ENCODE measurements at places on chromosomes 3 and 15.

- DNase-seq, result no peak
Measured at GRCh38 chr3:64131725-64132469, 93.4 kb downstream of the PRICKLE2 start.

DNA sequence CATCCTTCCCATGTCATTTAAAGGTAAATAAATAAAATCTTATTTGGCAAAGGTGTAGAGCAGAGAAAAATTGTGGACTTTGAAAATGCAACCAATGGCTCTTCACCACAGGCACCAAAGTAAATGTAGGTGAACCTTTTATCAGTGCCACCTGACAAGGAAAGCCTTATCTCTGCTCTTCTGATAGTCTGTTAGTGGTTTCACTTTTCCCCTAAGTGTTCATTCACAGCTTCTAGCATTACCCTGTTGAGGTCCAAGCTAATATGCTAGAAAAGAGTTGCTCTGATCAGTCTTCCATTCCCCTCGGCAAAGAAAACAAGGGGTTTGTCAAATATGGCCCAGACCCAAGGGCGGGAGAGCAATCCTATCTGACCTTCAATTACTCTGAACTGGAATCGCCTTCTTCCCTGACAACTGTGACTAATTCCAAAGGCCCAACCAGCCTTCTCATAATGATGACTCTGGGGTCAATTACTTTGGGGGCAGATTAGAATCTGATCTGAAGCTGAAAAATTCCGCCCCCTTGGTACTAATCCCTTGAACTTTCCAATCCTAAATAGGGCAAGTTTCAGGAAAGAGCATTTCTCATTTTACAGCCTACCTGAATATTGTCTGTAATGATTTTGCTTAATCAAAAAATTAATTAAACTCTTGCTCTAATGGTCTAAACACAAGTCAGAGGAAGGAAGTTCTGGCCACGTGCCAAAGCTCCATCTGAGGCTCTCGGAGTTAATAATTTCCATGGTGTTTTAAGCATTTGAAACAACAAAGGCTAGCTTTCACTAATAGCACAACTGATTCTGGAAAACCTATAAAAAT is 52.4 kb downstream of the SETMAR start:
- no peak for DNase-seq

DNA sequence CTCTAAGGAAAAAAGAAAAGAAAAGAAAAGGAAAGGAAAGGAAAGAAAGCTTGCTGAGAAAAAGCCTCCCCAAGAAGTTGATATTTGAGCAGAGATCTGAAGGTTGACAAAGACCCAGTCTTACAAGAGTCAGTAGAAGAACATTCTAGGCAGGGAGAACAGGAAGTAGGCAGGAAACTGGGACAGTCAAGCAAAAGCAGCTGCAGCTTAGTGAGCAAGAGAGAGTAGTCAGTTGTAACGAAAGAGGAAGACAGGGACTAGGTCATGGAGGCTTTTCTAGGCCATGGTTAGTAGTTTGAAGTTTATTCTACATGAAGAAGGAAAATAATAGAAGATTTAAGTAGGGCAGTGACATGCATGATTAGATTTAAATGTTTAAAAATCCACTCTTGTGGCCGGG is 31.8 kb upstream of the KLHL6 start:
- peak; percentile 68 for DNase-seq

GRCh38 chr3:157160658-157161424 is 894 bp upstream of the CCNL1 start:
- DNase-seq, result peak; percentile 88

- DNase-seq, result no peak
Measured at GRCh38 chr3:129794311-129795185, 99.0 kb downstream of the TMCC1 start.

DNA sequence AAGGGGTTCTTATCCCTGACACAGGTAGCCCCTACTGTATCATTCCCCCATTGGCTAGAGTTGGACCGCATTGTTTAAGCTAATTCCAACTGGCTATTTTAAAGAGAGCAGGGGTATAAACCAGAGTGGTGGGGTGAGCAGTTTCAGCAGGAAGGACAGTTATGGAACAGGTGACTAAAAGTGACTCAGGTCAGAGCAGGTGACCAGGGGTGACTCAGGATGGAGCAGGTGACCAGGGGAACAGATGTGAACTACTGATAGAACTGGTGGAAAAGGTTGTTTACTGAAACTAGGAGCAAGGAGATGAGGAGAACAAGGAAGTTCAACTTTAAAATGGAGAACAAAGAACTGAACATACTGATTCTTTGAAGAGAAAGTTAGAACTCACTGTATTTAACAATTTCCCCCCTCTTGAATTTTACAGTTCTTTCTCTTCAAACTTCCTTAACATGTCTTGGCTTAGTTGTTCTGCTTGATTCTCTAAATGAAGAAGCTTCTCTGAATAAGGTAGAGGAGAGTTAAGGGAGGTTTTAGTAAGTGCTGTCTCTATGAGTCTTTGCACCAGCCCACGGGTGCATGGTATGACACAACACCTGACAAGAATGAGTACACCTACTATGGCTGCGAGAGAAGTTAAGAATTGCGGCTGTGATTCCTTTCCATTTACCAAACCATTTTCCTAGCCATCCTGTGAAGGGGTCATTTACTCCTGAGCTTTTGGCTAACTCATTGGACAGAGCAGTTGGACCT is 83.4 kb upstream of the WNT7A start:
- no peak for DNase-seq

- DNase-seq, result no peak
Measured at GRCh38 chr15:27965546-27965945, 133.6 kb downstream of the OCA2 start.

- DNase-seq, result no peak
Measured at GRCh38 chr3:61152071-61152470, 99.2 kb downstream of the FHIT start.

- peak; percentile 86 for DNase-seq
Measured at GRCh38 chr3:196518966-196519717, 4.0 kb upstream of the SMCO1 start.

DNA sequence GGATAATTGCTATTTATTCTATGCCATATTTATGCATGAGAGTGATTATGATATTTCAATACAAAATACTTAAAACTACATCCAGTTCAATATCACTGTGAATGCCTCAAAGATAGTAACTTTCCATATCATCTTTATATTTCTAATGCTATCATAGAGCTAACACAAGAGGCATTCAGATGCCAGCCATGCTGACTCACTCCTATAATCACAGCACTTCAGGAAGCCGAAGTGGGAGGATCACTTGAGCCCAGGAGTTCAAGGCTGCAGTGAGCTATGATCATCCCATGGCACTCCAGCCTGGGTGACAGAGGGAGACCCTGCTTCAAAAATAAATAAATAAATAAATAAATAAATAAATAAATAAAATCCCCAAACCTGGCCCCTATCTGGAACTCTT is 498.7 kb downstream of the EPHA3 start:
- DNase-seq, result no peak

GRCh38 chr3:48352546-48352945 is 19.1 kb upstream of the SPINK8 start:
- no peak for DNase-seq

- no peak for DNase-seq
Measured at GRCh38 chr15:49290191-49290590, 120.1 kb downstream of the GALK2 start.

GRCh38 chr3:20743553-20744321 is 557.7 kb upstream of the SGO1 start:
- no peak for DNase-seq

DNA sequence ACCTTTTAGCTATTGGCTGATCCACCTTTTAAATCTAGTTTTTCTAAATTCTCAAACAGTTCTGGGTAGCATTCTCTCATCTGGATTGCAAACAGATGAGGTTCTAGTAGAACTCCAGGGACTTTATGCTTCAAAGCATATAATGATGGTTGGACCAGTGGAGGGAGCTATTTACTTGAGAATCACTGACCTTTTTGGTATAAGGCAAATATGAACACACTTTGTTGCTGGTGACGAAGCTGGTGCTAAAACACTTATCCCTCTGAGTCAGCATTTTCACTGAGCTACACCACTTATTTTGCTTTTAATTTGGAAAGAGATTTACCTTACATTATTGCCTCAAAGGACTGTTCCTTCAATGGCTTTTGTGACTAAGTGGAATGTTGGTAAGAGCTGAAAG is 58.6 kb upstream of the SLITRK3 start:
- peak; percentile 42 for DNase-seq

- DNase-seq, result no peak
Measured at GRCh38 chr15:52361494-52361893, 65.9 kb upstream of the MYO5C start.

- DNase-seq, result no peak
Measured at GRCh38 chr3:127940116-127940515, 25.1 kb downstream of the KBTBD12 start.

GRCh38 chr3:42349765-42350594 is 60.4 kb downstream of the LYZL4 start:
- DNase-seq, result no peak

DNA sequence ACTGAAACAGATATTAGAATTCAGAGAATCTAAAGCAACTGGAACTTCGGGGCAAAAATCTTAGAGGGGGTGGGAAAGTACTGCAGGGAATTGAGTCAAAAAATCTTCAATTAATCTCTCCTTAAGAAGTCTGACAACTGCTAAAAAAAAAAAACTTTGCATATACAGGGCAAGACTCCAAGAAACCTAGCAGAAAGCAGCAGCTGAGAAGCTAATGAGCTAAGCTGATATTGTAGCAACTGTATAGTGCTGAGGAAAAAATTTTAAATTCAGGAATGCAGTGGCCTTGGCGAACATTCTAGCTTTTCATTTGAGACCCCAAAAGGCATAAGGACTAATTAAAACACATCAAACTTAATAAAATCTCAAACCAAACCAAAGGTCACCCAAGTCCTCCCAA is 113.6 kb downstream of the SCAPER start:
- DNase-seq, result no peak

DNA sequence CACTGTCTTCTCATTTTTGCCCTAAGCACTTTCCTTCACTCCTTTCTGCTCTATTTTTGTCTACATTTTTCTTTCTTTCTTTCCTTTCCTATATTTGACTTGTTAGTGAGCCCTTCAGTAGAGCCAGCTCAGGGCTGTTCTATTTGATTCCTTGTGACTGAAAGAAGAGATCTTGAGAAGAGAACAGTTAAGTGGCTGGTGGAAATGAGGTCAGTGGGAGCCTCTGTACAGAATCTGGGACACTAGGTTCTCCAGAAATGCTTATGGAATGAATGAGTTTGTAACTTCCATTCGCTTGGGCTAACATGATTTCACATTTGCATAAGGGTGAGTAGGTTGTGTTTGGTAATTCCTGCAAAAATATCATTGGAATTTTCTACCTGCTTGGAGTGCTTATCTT is 45.6 kb downstream of the CACNA2D3 start:
- DNase-seq, result no peak

DNA sequence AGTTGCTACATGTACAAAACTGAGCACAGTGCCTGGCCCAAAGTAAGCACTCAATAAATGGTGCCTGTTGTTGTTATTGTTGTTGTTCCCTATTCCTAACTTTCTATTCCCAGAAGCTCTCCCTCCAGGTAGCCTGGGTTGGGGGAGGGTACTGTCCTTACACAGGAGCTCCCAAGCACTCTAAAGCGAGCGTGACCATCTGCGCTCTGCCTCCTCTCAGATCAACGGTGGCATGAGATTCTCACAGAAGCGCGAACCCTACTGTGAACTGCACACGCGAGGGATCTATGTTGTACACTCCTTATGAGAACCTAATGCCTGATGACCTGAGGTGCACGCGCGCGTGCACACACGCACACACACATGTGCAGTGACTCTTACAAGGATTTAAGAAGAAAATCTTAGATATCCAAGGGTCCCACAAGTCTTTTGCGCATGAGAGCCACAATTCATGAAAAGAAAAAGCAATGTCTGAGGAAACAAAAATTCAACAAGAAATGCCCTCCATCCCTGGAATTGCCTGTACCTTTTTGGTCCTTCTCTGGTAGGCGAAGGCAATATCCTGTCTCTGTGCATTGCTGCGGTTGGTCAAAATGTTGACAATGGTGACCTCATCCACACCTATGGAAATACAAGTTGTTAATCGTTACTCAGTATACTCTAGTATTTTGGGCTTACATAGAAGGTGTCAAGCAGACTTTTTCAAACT is 33.7 kb downstream of the ANXA2 start:
- no peak for DNase-seq

DNA sequence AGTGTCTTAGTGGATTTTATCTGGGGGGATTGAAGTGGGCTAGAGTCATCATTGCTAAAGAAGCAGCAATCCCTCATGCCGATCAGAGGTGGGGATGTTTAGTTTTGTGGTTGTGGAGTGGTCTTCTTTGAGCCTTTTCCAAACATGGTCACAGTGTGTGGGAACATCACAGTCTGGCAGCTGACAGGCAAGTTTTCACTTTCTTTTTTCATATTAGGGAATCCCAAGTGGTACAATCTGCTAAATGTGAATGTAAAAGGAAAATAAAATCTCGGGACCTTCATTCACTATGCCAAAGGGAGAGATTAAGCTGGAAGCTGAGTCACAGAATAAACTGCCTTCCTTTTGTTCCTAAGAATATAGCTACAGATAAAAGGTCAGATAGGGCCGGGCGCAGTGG is 10.4 kb upstream of the CX3CR1 start:
- no peak for DNase-seq

DNA sequence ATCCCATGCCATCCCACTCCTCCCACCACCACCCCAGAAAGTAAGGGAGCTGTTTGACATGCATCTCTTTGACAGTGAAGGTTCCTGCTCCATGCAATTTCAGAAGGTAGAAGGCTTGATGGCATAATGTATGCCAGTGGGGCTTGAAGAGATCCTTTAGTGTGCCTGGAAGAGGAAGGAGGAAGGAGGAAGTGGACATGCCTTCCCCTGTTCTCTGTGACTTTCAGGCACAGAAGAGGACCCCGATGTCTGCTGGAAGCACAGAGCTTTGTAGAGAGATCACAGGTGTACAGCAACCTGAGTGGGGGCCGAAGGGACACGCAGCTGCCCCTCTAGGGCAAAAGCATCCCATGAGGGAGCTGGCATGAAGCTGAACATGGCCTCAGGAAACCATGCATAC is 171.6 kb downstream of the CD47 start:
- no peak for DNase-seq

GRCh38 chr3:20760981-20761380 is 575.0 kb upstream of the SGO1 start:
- no peak for DNase-seq

- peak; percentile 30 for DNase-seq
Measured at GRCh38 chr3:195441476-195441991, 1.3 kb downstream of the ACAP2 start.

DNA sequence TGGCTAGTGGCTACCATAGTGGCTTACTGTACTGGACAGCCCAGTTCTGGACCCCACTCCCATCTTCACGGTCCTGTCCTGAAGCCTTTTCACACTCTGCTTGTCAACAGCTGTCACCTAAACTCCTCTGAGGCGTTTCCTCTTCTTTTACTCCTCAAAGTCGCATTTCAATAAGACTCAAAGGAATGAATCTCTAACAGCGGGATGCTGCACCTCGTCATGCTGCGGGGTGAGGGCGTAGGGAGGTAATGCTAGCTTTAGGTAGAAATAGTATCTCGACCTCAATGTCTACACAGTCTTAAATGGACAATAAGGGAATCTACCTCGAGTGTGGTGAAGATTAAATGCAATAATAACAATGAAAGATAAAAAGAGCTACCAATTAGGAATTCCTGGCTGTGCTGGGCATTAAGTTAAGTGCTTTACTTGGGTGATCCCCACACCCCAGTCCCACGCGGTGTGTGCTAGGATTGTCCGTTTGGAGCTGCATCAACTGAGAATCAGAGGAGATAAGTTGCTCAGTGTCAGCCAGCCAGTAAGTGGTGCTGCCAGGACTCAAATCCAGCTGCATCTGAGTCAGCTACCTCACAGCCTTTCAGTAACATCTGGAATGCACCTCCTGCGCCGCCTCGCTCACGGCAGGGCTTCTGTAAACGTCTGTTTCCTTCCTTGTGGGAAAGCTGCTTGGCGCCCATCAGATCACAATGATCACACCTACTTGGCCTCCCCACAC is 14.0 kb downstream of the PLA2G4D start:
- DNase-seq, result peak; percentile 67

All from RPMI8226 (cell line).